ENCODE measurements at places on chromosomes 7 and 10.
A peak's percentile ranks its signal among the peaks of the same experiment; 100 is the strongest.

GRCh38 chr7:25391295-25391861 lies 163.1 kb upstream of the NPVF start:
- no peak for DNase-seq

GRCh38 chr7:28865601-28866144 lies 92.5 kb downstream of the TRIL start:
- no peak for DNase-seq

GRCh38 chr10:88070080-88070880 lies 206.9 kb downstream of the PTEN start:
- DNase-seq, result no peak

- DNase-seq, result no peak
Measured at GRCh38 chr7:4147926-4148620, 534.0 kb upstream of the FOXK1 start.

DNA sequence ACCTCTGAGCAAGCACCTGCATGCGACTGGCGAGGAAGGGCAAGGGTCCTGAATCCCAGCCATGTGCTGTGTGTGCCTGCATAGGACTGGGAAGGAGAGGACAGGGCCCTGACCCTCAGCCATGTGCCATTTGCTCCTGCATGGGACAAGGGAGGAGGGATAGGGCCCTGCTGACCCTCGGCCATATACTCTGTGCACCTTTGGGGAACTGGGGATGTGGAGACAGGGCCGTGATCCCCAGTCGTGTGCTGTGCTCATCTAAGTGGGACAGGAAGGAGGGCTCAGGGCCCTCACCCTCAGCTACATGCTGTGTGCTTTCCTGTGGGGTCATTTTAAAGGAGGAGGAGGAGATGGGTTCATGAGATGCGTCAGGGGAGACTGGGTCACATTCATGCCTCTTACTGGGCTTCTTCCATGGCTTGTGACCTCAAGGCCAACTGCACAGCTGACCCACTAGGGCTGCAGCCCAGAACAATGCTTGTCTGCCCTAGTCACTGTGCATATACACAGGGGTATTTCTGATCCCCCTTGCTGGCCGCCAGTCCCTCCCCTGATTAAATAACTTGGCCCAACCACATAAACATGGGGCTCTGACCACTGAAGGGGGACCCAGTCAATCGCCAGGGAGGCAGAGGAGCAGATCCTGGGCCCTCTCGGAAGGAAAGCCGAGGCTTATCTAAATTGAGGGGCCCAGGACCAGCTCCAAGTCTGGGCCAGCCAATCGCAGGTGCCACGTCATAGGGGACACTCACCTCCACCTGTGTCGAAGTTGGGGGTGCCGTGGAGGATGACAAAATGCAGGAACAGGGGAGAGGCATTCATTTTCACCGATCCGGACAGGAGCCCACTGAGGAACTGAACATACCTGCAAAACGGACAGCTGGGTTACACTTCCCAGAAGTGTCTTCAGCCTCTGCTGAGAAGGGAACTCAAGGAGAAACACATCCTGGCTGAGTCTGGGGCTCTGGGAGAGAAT lies 167.3 kb downstream of the TNS3 start:
- DNase-seq, result no peak

DNA sequence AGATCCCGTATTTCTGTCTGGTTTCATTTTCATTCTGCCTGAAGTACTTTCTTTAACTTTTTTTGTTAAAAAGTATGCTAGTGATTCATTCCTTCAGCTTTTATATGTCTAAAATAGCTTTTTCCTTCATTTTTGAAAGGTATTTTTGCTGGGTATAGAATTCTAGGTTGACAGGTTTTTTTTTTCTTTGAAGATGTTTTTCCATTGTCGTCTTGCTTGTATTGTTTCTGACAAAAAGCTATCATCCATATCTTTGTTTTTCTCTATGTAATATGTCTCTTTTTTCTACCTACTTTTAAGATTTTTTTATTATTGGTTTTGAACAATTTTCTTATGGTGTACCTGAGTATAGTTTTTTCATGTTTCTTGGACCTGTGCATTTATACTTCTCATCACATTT lies 8.2 kb downstream of the CUTC start:
- no peak for DNase-seq

DNA sequence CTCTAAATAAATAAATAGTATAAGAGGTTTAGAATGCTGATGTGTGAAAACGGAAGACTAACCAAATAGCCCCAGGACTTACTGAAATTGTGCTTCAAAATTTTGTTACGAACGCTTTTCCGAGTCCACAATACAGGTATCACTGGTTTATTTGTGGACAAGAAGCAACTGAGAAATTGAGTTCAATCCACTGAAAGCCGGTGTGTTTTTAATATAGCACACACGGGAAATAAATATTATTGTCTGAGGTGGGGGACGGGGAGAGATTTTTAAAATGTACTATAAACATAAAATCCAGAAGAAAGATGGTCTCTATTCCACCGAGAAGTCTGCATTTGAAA lies 598 bp downstream of the SLC16A12 start:
- DNase-seq, result no peak

- peak; percentile 0 for DNase-seq
Measured at GRCh38 chr10:92240289-92241157, 50.4 kb downstream of the CPEB3 start.

DNA sequence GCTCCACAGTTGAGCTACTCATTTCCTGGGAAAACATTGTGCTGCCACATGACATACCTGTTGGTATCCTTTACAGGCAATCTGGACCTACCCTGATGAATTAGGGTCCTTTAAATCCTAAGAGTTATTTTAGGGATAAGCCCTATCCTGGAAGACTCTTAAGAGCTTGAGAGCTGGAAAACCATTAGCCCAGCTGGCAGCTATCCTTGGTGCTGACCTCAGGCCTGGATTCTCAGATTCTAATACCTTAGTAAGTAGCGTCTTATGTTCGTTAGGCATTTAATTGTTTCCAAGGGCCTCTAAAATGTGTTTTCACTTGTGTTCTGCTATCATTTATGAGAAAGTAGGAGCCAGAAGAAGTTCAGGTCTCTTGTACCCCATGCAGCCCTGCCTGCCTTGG lies 93.0 kb upstream of the SORCS3 start:
- DNase-seq, result no peak

DNA sequence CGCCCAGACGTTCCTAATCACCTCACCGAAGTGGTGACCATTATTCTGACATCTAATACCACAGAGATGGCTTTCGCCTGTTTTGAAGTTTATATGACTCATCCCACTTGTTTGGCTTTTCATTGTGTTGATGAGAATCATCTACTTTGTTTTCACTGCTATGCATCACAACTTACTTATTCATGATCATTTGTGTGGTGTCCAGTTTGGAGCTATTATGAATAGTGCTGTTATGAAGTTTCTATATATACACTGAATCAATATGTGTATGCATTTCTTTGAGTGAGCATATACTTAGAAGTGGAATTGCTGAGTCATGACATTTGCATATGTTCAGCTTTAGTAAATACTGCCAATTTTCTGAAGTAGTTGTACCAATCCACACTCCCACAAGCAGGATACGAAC lies 38.6 kb upstream of the TNKS2 start:
- DNase-seq, result no peak

- no peak for DNase-seq
Measured at GRCh38 chr7:31991846-31992245, 78.4 kb downstream of the PDE1C start.

DNA sequence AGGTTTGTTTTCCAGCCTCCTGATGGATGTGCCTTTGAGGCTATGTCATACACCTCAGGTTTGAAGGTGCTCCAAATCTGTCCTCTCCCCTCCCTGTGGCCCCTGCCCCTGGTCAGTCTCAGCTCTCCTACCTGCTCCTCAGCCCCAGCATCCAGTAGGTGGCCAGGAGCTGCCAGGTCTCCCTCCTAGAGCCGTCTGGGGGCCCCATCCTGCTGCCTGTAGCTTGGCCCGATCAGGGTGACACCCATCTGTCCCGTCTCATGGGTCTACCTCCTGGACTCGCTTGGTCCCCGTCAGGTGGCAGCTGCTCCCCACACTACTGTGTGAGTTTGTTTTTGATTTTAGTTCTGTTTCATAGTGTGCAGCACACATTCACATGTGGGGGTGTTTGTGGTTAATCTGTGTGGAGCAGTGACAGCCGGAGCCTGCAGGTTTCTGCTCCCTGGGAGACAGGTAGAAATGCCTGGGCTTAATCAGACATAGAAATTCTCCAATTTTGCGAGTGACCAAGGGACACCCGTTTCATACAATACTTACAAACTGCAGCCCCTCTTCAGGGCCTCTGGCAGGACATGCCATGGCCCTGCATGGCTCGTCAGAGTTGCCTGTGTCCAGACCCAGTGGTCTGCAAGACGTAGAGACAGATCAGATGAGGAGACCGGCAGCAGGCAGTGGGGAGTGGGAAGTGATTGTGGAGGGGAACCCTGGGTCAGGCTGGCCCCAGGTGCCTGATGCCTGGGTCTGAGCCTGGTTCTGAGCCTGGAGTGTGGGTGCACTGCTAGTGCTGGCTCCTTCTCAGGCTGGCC lies 17.1 kb downstream of the ADCY1 start:
- no peak for DNase-seq

- DNase-seq, result no peak
Measured at GRCh38 chr10:131002031-131002861, 309.3 kb downstream of the TCERG1L start.

GRCh38 chr10:69505636-69506318 lies 54.5 kb downstream of the TSPAN15 start:
- no peak for DNase-seq

- DNase-seq, result no peak
Measured at GRCh38 chr7:116522247-116522646, 2.6 kb upstream of the CAV1 start.

- DNase-seq, result no peak
Measured at GRCh38 chr10:114653926-114654325, 4.1 kb downstream of the ABLIM1 start.

GRCh38 chr7:85659364-85659763 lies 472.5 kb upstream of the SEMA3D start:
- DNase-seq, result no peak

GRCh38 chr7:4814433-4814832 lies 39.0 kb downstream of the AP5Z1 start:
- no peak for DNase-seq

DNA sequence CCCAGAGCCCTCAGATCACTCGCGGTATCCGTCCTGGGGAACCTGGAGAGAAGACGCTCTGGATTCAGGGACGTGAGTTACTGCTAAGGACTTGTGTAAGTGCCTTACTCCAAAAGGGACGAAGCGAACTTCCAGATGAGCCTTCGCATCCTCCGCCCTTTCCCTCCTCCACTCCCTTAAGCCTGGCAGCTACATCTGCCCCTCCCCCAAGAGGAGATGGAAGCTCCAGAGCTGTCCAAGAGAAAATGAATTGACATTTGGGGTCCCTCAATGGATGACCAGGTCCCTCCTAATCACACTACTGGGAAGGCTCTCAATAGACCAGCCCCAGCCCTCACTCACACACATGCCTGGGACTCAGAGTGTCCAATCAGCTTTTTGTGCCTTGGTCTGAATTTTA lies 31.3 kb upstream of the GDF10 start:
- DNase-seq, result no peak

DNA sequence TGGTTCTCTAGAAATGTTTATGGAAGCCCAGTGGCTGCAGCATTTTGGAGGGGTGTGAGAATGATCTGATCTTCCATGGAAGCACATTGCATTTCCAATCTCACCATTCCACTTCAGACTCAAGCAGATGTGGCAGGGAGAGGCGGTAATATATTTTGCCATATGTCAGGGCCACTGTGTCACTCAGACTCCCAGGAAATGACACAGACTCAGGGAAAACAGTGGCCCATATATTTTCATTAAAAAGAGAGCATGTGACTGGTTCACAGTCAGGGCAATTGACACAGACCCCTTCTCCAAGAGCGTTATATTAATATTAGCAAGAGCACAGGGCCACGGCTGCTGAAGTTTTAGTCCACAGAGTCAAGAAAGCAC lies 149.3 kb upstream of the NRP1 start:
- DNase-seq, result no peak

- DNase-seq, result no peak
Measured at GRCh38 chr10:6136215-6137201, 47.7 kb downstream of the RBM17 start.
